RPMI7951 (cell line): ENCODE measurements at places on chromosomes 11 and 22.

DNA sequence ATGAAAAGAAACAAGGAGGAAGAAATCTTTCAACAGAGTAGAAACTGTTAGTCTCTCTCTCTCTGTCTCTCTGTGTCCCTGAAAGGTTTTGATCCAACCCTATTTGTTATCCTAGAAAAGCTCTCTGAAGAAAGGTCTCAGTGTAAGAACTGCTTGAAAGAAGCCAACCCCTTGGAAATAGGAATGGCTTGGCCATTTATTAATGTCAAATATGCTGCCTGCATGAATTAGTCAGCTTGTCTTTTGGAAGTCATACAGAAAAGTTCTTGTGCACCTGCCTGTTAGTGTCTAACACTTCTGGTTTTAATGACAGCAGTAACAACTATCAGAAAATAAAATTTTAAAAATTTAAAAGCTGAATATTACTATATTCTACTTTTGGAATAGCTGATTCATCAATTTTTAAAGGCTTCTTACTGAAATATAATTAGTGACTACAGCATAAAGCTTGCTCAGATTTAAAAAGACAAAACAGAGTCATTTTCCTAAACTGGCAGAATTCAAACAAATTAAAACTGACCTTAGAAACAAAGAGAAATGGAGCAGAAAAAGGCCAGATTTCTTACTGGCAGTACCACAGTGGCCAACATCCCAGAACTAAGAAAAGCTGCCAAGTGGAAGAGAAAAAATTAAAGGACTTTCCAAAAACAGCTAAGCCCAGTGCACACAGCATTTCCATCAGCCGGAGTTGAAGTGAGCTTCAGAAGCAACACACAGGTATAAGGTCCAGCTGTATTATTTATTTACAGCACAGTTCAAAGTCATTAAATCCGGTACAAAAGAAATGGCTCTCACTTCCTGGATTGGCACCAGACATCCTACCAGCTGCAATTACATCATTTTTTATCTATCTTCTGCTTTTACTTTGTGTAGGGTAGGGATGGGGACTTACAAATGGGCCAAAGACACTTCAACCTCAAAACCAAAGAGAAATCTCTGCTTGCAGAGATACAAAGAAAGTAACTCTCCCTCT, 76.3 kb downstream of the PRCP start:
- DNase-seq, result no peak

GRCh38 chr22:19178065-19178656, 375 bp downstream of the SLC25A1 start:
- DNase-seq, result peak; percentile 41

DNA sequence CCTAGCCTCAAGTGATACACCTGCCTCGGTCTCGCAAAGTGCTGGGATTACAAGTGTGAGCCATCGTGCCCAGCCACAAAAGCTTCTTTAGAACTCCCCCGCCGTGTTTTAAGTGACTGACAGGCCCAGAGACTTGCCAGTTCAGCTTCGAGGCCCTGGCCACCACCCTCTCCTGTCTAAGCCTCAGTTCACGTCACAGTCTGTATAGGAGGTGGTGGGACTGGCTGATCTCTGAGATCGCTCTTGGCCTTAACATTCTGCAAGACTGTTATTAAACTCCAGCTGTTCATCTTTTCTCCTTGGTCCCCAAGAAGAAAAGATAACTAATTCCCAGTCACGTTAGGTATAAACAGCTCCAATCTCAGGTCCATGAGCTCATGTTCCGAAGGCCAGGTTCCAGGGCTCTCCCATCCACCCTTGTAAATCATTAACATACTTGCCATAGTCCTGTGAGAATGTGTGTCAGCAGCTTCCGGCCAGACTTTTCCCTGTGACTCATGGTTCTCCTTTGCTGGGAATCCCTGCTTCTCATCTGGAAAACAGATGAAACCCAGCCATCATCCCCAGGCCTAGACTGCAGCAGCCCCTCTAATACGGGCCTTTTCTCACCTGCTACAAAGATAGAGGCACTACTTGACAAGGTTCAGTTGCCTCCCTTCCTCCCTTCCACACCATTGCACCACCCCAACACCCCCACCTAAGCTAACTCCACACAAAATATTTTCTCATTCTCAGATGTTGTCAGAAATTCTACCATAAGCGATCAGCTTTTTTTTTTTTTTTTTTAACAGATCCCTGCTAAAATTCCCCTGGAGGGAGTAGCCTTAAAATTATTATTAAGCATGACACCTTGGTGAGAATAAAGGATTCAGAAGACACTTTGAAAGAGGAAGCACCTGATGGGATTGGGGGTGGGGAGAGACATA, 5.6 kb upstream of the KIAA0930 start:
- DNase-seq, result peak; percentile 89

GRCh38 chr11:28657378-28658030, 549.3 kb downstream of the METTL15 start:
- peak; percentile 59 for DNase-seq

DNA sequence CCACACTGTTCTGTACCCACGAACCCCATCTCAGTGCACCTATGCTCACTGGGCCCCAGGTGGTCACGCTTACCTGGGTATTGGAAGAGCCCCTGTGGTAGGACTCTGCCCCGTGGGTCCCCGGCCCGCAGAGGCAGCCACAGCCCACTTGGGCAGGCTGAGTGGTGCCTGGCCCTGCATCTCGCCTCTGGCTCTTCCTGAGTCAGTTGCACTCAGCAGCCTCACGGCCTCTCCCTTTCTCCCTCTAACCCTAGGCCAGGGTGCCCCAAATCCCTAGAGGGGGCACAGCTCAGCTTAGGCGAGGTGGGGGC, 9.7 kb downstream of the CRELD2 start:
- DNase-seq, result no peak

- DNase-seq, result no peak
These were observed 842.7 kb upstream of the CCDC90B start for GRCh38 chr11:84128840-84129239.

DNA sequence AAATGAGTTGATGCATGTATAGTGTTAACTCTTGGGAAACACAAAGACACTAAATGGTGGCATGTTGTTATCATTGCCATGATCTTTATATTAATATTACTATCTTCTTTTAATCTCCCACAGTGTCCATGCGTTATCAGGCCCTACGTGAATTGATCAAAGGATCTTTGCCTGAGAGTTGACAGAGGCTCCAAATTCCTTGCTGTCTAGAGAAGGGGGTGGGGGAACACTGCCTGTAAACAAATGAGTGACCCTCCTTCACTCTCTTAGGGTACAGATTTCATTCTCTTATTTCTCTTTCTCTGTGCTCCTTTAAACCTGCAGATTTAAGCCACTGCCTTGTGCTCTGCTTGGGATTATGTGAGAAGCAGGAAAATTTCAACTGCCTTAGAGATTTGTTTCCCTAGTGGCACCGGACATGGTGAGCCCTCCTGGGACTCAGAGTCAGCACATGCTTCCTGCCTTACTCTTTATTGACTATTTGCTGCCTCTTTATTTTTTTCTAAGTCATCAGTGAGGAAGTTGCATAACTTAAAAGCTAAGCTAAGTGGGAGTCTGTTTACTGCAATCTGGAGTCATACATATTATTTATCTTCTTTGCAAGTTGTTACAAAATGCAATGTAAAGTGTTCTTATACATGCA, 122.9 kb downstream of the MAML2 start:
- DNase-seq, result peak; percentile 31

- no peak for DNase-seq
These were observed 530.6 kb upstream of the B3GAT1 start for GRCh38 chr11:134942681-134943080.

DNA sequence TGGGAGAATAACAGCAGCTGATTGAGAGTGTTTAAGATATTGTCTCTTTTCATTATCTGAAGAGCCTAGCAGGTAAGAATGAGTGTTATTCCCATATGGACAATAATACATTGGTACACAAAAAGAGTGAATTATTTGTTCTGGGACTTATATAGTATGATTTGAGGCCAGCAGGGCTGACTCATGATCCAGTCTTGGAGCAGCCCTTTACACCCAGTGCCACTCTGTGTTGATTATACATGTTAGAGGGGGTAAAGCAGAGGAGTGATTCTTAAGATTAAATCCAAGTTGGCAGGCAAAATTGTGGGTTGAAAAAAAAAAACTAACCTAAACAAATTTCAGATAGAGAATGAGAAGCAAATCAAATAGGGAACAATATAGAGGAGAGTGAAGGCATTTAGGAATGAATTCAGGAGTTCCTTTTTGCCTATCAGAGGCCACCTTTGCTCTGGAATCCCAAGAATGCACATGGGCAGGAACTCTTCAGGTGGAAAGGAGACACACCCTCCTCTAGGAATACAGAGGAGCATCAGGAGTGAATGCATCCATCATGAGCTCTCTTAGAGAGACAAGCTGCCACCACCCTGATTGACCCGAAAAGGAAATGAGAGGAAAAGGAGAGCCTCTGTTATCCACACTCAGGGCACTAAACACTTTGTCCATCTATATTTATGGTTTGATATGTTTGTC, 19.2 kb upstream of the MRGPRX1 start:
- DNase-seq, result no peak

- no peak for DNase-seq
These were observed 78.4 kb downstream of the BRD1 start for GRCh38 chr22:49749227-49749626.

DNA sequence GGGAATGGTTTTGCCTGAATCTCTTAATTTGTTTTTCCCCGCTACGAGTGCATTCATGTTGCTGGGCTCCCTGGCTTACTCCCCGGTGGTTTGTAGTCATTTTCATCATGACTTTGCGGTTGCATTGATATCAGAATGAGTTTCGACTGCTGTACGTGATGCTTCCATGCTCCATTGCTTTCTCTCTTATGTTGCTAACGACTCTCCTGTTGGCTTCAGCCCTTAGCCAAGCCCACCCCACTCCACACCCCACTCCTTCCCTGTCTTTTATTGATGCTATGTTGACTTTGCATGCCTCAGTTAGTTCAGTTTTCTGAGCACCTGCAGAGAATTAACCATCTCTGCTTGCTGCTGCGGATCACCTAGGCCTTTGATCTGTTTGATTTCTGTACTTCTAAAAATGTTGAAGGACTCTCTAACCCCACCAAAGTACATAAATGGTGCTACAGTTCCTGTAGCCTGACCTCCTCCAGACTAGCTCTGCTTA, 65.3 kb downstream of the ARFGAP2 start:
- DNase-seq, result no peak
